Activated naive CD4-positive, alpha-beta T cell (primary cell): ENCODE measurements at places on chromosomes 12 and 14.

DNA sequence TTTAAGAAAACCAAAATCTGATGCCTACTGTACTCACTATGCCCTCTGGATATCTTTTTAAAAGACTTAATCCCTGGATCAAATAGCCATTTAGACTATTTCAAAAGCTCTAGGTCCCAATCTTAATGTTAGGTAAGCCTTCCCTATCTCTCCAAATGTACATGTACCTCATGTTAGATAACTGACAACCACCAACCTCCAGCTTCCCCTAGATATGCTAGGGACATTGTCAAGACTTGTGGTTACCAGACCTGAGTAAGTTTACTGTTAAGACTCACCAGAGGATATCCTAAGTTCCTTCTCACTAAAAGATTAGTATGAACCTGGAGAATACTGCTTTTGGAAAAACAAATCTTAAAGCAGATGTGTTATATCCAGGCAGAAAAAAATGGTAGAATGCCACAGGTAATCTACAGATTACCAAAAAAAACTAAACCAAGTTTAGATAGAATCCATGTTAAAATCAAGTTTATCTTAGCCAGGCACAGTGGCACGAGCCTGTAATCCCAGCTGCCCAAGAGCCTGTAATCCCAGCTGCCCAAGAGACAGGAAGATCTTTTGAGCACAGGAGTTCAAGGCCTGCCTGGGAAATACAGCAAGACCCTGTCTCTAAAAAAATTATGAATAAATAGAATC, 9.7 kb downstream of the NAP1L1 start:
- no peak for DNase-seq

DNA sequence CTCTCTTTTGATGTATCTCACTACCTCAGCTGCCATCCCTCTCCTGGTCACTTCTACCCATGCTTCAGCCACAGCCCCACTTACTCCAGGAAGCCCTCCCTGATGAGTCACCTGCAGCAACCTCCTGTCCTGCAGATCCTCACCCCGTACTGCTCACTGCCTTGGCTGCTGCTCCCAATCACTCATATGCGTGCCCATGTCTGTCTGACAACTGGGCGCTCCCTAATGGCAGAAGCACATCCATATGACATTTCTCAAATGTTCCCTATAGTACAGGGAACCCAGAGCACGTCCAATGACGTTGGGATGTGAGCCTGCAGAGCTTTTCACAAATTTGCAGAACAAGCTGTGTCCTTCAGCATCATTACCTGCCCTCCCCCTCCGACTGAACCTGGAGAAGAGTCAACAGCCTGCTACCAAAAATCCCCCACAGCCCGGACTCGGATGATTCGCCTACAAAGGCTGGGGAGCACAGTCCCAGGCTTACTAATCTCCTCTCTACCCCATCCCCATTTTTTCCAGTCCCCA, 90.0 kb downstream of the SINHCAF start:
- DNase-seq: no peak

DNA sequence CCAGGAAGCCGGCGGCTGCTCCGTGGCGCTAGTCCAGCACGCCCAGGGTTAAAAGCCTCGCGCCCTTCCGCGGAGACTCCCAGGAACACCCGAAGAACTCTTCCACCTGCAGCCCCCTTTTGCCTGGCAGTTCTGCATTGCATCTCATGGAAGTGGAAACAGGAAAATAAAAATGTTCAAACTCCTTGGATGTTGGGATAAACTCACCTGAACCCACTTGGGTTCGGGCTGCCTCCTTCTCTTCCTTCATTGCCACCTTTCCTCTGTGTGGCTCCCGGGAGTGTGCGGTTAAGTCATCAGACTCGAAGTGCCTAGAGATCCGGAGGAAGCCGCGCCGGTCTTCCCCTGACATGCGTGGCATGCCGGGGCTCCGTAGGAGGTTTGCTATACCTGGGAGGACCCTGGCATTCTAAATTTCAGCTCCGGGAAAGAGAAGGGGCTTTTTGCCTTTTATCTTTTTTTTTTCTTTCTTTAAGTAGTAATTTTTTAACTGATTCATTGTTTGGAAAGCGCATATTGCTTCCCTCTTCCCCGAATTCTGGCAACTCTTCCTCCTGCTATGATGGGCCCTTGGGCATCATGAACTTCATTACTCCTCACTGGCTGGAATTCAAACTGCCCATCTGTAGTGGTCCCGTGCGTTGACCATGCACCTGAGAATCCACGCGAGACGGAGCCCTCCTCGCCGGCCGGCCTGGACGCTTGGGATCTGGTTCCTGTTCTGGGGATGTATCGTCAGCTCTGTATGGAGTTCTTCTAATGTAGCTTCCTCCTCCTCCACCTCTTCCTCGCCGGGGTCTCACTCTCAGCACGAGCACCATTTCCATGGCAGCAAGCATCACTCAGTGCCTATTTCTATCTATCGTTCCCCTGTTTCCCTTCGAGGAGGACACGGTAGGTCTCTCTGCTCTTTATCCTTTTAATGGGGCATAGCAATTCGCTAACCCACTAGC, 931.4 kb downstream of the DIO2 start:
- DNase-seq: no peak

DNA sequence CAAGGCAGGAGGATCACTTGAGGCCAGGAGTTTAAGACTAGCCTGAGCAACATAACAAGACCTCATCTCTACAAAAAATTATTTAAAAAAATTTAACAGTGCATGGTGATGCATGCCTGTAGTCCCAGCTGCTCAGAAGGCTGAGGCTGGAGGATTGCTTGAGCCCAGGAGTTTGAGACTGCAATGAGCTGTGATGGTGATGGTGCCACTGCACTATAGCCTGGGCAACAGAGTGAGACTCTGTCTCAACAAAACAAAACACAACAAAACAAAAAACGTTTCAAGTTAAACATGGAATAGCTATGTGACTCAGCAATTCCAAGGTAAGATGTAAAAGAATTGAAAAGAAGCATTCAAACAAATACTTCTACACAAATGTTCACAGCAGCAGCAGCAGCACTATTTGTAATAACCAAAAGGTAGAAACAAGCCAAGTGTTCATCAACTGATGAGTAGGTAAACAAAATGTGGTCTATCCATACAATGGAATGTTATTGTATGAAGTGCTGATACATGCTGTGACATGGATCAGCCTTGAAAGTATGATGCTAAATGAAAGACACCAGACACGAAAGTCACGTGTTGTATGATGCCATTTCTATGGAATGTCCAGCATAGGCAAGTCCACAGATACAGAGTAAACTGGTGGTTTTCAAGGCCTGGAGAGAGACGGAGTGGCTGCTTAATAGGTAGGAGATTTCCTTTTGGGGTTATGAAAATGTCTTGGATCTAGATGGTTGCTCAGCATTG, 31.4 kb downstream of the CFAP251 start:
- no peak for DNase-seq

DNA sequence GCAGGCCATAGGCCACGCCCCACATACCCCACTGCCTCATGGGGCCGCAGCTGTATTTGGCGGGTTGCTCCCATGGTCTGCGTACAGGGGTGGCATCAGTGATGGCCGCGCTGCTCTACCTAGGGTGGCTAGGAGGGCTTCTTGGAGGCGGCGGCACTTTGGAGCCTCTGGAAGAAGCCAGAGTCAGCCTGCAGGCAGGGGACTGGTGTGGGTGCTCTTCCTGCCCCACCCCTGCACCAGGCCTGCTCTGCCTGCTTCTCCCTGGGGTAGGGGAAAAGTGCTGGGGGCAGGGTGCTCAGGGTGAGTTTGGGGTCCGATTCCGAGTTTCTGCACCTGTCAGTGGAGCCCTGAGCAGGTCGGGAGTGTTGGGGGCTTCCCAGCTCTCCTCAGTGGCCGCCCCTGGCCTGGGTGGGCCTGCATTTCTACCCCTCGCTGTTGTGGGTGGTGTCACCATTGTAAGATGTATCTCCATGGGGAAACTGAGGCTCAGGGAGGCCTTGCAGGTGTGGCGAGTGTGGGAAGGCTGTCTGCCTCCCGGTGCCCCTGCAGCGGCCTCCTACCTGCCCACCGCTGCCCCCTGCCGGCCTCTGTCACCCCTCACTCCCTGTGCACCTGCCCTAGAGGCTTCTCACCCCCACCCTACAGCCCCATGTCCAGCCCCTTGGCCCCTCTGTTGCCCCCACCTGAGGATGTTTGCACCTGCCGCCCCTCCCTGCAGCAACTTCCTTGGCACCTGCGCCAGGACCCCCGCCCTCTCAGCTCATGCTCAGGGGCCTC, 5.5 kb downstream of the CEP170B start:
- peak; percentile 17 for DNase-seq

GRCh38 chr12:52975820-52976573, 27.1 kb downstream of the KRT18 start:
- DNase-seq: no peak

GRCh38 chr14:103846543-103847450, 578 bp downstream of the PPP1R13B start:
- DNase-seq: no peak
